Stimulated activated CD4-positive, alpha-beta T cell treated with anti-CD3 and anti-CD28 coated beads, Interleukin-4, amount 100 ng/mL, for 48 hours (primary cell): ENCODE measurements at places on chromosomes 16 and 17.
A peak's percentile ranks its signal among the peaks of the same experiment; 100 is the strongest.

DNA sequence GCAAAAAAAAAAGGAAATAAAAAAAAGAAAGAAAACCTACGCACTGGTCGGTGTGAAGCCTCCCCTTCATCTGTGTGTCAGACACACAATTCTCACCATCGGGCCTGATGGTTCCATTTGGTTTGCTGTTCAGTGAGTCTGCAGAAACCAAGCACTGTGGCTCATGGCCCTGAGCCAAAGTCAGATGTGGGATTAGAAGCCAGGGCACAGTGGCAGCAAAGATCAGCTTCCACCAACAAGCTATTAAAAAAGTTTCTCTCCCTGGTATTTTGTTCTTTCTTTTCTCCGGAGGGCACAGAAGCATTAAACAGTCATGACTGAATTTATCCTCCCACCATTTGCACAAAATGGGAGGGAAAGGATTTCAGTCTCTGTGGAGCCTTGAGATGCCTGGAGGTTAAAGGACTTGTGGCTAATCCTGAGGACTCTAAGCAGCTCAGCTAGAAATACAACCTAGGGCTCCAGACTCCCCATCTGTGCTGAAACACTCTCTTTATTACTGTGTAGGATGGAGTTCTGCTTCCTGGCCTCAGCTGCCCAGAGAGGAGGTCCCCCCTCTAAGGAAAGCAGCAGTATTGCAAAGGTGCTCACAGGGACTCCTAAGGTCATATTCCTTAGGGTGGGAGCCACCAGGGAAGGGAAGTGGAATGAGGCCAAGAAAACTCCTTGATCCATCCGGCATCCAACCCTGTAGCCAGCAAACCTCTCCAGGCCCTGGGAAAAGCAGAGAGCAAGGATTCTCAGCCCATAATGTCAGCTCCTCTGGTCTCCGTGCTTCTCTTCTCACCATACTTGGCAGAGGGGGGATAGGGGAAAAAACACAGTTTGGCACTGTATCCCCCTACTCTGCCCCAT, 28.2 kb downstream of the SLC39A11 start:
- no peak for DNase-seq

DNA sequence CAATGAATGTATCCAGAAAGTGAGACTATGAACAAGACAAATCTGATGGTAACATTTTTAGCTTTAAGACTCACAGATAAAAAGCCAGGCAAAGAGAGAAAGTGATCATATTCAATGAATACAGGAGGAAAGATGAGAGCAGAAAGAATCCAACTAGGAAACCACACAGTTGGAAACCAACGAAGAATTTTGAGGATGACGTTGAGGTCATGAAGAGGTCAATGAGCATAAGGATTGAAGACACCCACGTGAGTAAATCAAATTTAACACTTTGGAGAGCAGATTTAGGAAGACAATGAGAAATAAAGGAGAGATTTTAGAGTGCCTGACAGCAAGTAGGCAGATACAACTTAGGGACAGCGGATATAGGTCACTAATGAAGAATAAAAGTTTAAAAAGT, 948.1 kb downstream of the KCNJ2 start:
- DNase-seq, result no peak

DNA sequence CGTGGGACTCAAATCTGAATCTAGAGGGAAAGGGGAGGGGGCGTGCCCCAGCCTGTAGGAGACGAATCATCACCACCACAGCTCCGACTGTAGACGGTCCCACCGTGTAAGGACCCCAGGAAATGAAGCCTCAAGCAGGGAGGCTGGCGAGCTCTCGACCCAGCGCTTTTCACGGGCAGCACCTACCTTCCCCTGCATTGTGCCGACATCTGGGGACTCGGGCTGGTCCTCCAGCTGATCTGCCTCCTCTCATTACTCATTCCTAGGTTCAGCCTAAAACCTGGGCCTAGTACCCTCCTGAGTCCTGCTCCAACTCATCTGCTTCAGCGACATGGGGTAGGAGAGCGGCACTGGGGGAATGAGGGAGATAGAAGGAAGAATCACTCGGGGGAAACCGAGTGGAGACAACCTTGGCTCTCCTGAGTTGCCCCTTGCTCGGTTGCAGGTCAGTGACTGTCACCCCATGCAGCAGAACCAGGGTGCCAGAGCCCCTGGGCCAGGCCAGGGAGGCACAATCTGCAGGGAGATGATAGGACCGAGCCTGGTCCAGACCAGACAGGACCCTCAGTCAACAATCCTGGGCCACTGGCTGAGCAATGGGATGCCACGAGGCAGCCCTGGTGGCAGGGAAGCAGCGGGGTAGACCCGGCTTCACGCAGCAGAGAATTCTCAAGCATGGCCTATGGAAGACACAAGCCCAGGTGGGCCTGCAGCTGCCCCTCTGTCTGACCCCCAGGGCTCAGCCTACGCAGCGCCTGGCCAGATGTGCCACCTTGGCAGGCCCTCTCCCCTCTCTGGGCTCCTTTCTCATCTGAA, 833 bp upstream of the BCAR1 start:
- DNase-seq, result no peak

DNA sequence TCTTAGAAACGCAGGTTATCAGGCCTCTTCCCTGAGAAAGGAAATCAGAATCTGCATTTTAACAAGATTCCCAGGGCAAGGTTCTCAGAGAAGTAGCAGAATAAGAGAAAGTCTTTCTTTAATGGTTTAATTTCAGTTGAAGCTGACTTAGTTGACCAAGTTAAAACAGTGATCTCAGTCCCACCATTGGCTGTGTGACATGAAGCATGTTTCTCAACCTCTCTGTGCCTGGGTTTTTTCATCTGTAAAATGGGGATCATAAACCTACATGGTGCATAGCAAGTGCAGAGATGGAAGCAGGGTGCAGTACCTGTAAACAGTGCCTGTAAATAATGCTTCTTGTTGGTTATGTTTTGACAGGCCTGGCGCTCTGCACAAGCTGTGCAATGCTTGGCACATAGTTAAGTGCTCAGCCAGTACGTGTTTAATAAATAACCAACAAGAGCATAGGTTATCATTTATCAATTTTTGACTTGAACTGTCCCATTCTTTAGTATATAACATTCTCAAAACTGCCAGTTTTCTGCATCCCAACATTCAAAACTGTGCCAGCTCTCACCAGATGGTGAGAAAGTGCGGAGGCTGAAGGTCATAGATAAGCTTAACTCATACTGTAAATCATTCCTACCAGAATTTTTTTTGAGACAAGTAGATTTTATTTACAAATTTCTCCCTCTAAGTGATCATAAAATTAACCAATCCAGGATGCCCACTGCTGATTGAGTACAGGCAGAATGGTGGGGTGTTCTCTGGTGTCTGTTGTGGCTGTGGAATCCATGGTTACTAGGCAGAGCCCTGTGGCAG, 6.9 kb downstream of the C17orf67 start:
- no peak for DNase-seq

GRCh38 chr16:2337431-2338296, 2.9 kb downstream of the ABCA3 start:
- DNase-seq, result no peak

DNA sequence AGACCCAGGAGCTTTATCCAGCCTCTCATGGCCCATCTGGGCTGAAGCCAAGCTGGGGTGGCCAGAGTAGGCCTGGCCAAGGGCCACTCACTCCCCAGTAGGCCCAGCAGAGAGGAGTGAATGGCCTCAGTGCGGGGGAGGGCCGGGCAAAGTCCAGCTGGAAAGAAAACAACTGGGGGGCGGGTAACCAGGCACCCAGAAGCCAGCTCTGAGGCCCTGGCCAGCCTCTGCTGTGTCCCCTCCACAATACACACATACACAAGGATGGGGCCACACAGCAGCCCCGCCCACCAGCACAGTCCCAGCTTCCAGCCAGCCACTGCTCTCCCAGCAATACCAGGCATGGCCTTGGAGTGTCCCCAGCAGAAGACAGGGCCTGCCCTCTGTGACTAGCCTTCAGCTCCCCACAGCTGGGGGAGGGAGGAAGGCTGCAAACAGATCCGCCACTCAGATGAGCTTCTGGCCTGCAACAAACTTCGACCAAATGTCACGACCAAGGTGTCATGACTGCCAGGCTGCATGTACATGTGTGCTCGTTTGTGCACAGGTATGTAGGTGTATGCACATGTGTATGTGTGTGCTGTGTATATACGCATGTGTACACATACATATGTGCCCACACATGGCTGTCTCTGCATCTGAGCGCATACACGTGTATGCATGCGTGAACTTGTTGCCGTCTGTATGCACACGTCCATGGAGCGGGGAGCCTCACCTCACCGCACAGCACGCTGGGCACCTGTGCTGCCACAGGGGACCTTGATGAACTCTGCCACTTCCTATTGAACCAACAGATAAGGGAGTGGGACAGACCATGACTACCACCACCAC, 5.0 kb downstream of the CARHSP1 start:
- DNase-seq, result no peak

GRCh38 chr16:83392743-83393142, 415.0 kb upstream of the HSBP1 start:
- no peak for DNase-seq

- no peak for DNase-seq
These were observed 14.4 kb upstream of the KCNJ18 start for GRCh38 chr17:21677911-21678310.

DNA sequence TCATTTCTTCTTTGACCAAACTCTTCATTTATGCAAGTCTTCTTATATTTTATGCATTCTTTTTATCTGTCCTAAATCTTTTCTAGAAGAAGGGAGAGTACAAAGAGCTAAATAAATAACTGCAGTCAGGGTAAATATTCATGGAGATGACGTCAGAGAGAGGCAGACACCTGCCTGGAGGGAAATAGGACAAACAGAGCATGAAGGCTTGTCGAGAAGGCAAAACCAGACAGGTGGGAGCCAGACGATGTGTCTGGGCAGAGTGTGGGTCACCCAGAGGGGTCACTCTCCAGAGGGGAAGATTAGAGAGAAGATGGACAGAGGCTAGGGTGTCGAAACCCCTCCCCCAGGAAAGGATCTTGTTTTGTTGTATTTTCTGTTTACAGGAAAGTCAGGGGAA, 78.3 kb upstream of the RPL38 start:
- no peak for DNase-seq

DNA sequence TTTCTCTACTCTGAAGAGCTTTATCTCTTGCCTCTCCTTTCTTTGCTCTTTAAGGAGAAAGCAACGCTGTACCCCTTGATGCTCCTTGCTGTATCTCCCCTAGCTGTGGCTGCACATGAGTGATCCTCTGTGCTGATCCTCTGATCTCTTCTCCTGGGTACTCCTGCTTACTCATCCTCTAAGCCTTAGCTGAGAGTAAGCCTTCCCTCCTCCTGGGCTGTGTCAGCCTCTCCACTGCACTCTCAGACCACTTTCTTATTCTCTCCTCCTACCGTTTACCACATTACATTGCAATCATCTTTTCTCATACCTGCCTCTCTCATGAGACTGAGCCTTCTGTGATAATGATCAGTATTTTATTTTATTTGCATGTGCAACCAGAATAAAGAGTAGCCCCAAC, 25.1 kb downstream of the SOX9 start:
- no peak for DNase-seq

GRCh38 chr17:74759941-74760340, 11.5 kb downstream of the NHERF1 start:
- DNase-seq, result no peak

DNA sequence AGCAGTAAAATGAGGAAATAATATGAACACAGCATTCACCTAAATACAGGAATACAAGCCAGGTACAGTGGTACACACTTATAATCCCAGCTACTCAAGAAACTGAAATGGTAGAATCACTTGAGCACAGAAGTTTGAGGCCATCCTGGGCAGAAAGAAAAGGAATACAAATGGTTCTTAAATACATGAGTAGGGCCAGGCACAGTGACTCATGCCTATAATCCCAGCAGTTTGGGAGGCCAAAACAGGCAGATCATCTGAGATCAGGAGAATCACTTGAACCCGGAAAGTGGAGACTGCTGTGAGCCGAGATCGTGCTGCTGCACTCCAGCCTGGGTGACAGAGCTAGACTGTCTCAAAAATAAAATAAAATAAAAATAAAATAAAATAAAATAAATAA, 23.0 kb upstream of the SMG8 start:
- no peak for DNase-seq

DNA sequence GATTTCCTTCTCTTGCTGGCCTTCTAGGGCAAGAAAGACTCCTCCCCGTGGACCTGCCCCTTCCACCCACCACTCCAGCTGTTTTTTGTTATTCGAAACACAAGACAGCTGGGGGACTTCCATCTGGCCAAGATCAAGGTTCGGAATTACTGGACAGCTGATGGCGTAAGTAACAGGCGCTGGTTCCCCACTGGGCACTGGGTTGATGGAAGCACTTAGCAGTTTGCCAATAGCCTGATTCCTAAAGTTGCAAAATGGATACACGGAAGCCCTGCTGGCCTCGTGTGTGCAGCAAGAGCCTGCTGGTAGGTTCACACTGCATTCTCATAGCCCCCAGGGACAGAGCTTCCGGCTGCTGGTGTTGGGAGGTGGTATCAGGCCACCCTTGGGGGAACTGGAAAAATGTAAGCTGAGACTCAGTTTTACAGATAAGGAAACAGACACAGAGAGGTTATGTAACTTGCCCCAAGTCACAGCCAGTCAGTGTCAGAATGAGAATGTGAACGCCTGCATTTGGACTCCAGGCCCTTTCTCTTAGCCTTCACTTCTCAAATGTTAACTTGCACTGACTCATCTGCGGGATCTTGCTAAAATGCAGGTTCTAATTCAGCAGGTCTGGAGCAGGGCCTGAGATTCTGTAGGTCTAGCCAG, 171.7 kb downstream of the KATNIP start:
- DNase-seq, result no peak

DNA sequence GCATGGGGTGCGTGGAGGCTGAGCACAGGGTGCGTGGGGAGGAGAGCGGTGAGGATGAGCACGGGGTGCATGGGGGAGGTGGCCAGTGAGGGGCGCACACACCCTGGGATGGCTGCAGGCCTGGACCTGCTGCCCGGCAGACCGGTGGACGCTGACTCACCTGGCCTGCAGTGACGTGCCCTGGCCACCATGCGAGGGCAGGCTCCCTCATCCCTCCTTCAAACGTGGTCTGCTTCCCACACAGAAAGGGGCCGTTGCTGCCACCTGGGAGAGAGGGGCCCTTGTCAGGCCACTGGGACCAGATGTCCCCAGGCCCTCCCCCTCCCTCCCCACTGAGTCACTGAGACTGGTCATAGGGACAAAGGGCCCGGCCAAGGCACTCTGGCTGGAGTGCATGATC, 20.1 kb upstream of the APRT start:
- no peak for DNase-seq

DNA sequence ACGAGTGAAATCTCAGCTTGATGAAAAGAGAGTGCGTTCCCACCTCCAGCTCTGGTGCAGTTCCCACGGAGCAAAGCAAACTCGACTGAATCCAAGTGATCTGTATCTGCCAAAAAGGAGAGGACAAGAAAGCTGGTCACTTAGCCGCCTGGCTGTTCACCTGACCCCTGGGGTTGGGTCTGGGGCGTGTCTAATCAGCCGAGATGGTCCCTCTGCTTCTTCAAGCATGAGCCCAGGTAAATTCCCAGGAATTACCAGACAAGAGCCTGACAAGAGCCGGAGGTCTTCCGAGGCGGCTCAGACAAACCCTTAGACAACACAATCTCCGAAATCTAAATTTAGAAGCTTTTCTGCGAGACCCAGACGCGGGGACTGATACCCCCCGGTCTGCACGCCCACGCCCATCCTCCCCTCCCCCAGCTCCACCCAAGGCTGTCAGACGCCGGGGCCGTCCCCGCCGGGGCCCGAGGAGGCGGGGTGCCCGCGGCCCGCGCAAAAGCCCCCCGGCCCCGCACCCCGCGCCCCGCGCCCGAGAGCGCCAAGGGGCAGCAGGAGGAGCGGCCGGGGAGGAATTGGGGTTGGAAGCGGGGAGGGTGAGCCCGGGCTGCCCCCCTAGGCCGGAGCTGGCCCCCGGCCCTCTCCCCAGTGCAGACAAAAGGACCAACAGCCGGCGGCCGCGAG, 674 bp downstream of the ZNF821 start:
- peak; percentile 40 for DNase-seq
